ENCODE measurements at places on chromosomes 7 and 10.

DNA sequence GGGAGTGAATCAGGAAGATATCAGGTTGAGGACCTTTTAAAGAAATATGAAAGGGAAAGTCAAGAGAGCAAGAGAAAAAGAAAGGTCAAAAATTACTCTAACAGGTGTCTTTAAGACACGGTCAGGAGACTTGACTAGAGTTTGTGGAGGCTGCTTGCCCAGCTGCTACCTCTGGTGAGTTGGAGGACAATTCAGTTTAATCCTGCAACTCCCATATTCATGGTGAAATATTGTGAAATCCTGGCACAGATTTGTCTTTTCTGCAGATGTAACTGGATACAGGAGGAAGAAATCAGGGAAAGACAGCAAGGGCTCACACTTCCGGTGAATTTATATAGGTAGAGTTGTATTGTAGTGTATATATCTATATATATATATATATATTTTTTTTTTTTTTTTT, 93.5 kb downstream of the AKAP9 start:
- DNase-seq: no peak

DNA sequence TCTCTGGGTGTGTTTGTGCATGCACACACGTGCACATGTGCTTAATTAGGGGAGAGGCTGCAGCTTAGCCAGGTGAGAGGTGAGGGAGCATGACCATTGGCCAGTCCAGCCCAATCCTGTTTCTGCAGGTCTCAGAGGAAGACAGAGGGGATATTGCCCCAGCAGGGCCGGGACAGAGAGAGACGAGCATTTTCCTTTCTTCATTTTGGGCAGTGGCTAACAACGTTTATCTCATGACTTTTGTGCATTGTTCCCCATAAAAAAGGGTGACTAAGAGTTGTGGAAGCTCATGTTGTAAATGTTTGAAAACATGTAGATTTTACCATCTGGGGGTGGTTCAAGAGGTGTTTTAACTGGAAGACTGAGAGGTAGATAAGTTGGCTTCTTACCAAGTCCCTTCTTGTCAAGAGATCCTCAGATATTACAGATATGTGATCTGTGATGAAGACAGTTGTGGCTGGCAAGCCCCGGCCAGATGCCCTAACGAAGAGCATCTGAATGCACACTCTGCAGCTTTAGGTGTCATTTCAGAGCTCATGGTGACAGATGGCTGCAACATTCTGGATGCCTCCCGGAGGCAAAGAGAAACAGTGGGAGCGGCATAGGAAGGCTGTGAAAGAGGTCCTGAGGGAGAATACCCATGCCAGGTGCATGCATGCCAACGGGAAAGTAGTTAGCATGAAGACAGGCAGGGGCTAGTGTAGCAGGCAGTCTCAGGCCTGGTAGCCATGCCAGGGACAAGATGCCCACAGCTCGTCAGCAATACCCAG, 16.7 kb upstream of the DMBT1 start:
- no peak for DNase-seq

- DNase-seq: no peak
Observed at GRCh38 chr7:2309889-2310331, 4.3 kb downstream of the SNX8 start.

DNA sequence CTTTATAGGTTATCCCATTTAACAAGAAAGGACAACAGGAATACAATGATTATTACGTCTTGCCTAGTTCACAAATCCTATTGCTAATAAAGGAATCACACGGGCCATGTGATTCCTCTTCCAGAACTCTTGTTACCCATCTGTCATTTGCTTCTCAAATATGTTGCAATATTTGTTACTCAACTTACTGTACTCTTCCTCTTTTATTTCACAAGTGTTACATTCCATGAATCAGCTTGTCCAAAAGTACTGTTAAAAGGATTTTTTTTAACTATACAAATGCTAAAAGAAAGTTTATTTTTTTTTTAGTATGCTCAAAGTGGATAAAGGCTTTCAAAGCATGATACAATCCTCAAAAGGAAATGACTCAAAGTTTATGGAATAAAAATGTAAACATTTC, 3.9 kb upstream of the CD36 start:
- no peak for DNase-seq

- DNase-seq: no peak
Observed at GRCh38 chr10:86871563-86872183, 85.7 kb downstream of the MMRN2 start.

- no peak for DNase-seq
Observed at GRCh38 chr10:28743576-28743975, 66.3 kb downstream of the BAMBI start.

Measured in hippocampal formation (tissue), 2 donors.